BJ (cell line): ENCODE measurements at places on chromosomes 5 and 9. TPM values are rescaled to one million over a fixed set of nuclear protein-coding genes. Genes with fewer than 3 reads are reported as not detected.

- no peak for DNase-seq
Observed at GRCh38 chr5:24862117-24862516, 217.3 kb upstream of the CDH10 start.

DNA sequence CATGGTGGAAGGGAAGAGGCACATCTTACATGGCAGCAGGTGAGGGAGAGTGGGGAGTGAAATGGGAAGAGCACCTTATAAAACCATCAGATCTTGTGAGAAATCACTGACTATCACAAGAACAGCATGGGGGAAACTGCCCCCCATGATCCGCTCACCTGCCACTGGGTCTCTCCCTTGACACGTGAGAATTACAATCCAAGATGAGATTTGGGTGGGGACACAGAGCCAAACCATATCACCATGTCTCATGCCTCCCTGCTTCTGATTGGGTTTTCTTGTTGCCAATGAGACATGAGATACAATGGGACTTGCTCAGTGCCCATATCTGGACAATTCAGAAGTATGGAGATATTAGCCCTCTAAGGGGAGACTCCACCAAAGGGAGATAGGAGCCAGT, 97.4 kb downstream of the TARS1 start:
- DNase-seq: no peak

- DNase-seq: no peak
Observed at GRCh38 chr9:4116071-4116581, 183.7 kb downstream of the GLIS3 start.

DNA sequence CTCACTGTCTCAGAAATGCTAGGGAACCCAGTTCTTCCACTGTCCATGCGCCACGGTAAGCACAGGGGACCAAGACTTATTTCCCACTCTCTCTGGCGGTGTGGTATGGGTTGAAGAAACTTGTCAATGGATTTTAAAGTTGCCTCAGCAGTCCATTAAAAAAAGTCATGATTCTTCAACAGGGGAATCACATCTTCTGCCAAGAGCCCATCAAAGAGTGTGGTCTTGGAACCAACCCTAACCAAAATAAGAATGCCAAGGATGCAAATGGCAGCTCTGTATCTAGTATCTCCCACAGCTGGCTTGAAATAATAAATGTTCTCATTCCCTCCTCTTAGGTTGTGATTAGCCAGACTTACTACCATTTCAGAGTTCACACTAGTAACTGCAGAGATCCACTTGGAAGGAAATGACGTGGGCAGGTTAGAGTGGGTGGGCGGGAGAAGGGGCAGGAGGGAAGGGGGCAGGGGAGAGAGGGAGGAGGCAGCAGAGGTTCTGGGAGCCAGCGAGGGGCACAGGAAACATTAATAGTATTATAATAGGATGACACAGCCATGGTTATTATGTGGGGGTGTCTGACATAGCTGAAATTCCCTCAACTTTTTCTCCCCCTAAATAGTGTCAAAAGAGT, 17.6 kb downstream of the PTCH1 start:
- no peak for DNase-seq

GRCh38 chr9:95966306-95966705, 90.8 kb downstream of the ERCC6L2 start:
- DNase-seq: no peak

DNA sequence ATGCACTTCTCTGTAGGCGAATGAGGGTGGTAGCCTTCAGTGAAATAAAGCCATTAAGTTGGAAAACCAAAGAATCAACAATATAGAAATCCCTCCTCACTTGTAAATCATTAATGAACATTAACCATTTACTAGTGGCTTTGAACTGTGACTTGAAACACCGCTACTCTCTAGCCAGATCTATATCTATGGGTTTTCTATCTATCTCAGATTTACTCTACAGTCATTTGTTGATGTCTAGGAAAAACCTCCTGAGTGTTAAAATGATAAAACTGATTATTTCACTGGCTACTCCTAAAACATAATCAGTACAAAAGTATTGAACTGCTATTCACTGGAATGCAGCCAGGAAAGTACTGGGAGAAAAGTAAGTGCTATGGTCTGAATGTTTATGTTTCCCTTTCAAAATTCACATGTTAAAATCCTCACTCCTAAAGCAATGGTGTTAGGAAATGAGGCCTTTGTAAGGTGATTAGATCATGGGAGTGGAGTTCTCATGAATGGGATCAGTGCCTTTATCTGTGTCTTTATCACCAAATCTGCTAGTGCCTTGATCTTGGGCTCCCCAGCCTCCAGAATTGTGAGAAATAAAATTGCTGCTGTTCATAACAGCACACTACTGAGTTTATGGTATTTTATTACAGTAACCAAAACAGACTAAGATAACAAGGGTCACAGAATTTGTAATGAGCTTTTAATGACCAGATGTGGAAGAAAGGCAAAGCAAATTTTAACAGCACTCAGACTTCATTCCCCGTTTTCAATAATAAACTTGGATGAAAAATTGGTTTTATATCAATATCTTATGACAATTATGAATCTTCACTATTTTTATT, 8.6 kb upstream of the OXCT1 start:
- DNase-seq: no peak

- DNase-seq: no peak
Observed at GRCh38 chr9:72150661-72151060, 1.4 kb downstream of the GDA start.

HTR1A gene
- polyA plus RNA-seq: not detected in 2 replicates

SPINK5 gene
- not detected in 2 replicates for polyA plus RNA-seq

LCN2 gene
- not detected in 2 replicates for polyA plus RNA-seq

C9orf85 gene
- polyA plus RNA-seq: 16.1 and 19.1 TPM in 2 replicates
